ENCODE measurements at places on chromosomes 16 and 17. TPM values are rescaled to one million over a fixed set of nuclear protein-coding genes. Genes with fewer than 3 reads are reported as not detected.

The CLEC16A gene
- 15.4 TPM for total RNA-seq

- no peak overlapping the region for H3K4me3 ChIP-seq
- H3K27ac ChIP-seq: no peak overlapping the region
- no peaks in the 10 kb centered on the region for H3K27me3 ChIP-seq
- H3K4me1 ChIP-seq: peaks cover 6% of the 10 kb centered on the region
- H3K36me3 ChIP-seq: no peaks in the 10 kb centered on the region
Observed at GRCh38 chr16:11159282-11159681, 96.7 kb downstream of the SOCS1 start.

DNA sequence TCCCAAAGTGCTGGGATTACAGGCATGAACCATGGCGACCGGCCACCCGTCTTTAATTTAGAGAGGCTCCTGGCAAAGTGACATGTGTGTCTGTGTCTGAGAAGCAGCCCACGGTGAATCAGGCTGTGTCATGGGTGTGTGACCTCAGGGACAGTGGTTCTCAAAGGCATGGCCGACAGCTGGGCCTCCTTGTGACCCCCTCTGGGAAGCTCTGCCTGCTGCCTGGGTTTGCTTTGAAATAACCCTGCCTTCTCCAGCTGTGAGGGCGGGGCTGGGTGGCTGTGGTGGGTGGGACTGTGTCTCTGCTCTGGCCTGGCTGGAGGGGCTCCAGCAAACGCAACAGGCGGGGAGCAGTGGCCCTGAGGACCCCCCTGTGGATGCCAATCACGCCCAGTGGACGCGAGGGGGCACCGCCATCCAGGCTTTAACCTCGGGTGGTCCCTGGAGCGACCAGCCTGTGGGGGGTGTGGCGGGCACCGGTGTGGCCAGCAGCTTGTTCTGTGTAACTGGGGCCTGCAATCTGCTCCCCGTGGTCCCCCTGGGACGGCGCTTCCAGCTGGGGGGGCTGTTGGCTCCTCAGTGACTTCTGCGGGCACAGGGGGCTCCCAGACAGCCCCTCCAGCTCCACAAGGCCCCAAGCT, 8.8 kb upstream of the APRT start:
- H3K4me3 ChIP-seq: no peak overlapping the region
- no peaks in the 10 kb centered on the region for H3K27me3 ChIP-seq
- H3K27ac ChIP-seq: no peak overlapping the region
- no peaks in the 10 kb centered on the region for H3K36me3 ChIP-seq
- DNase-seq: no peak

GRCh38 chr16:30984669-30985400, at the start of gene HSD3B7:
HSD3B7 (plus strand) TSS chr16:30985207; CDS start chr16:30985659, 452 bp downstream.
- H3K4me3 ChIP-seq: peak within 1 kb of the TSS; percentile 61
- DNase-seq: peak; percentile 95
- H3K27ac ChIP-seq: 0 out of 2 replicates have a peak within 1 kb of the TSS, but pooled peaks have one; percentile 27
- H3K27me3 ChIP-seq: no peaks in the 10 kb centered on the region

The CAPNS2 gene
- total RNA-seq: not detected

Measured in WTC11 (cell line).